Naive thymus-derived CD8-positive, alpha-beta T cell (primary cell): ENCODE measurements at places on chromosomes 7 and 10. TPM values are rescaled to one million over a fixed set of nuclear protein-coding genes. Genes with fewer than 3 reads are reported as not detected.

The MRLN gene
- not detected for total RNA-seq

The MET gene
- not detected for total RNA-seq

The STOX1 gene
- total RNA-seq = 0.47 TPM

The SDK1 gene
- 0.29 TPM for total RNA-seq

The GPR22 gene
- total RNA-seq = not detected

The INTS15 gene
- total RNA-seq = 57.4 TPM

The CYP26C1 gene
- 0.33 TPM for total RNA-seq

The UBE3C gene
- 55.8 TPM for total RNA-seq

The PIP gene
- total RNA-seq = not detected

The MMRN2 gene
- 1.2 TPM for total RNA-seq

The SFRP5 gene
- 13.6 TPM for total RNA-seq

The PCDH15 gene
- total RNA-seq = not detected

The MOSPD3 gene
- total RNA-seq = 16.4 TPM

DNA sequence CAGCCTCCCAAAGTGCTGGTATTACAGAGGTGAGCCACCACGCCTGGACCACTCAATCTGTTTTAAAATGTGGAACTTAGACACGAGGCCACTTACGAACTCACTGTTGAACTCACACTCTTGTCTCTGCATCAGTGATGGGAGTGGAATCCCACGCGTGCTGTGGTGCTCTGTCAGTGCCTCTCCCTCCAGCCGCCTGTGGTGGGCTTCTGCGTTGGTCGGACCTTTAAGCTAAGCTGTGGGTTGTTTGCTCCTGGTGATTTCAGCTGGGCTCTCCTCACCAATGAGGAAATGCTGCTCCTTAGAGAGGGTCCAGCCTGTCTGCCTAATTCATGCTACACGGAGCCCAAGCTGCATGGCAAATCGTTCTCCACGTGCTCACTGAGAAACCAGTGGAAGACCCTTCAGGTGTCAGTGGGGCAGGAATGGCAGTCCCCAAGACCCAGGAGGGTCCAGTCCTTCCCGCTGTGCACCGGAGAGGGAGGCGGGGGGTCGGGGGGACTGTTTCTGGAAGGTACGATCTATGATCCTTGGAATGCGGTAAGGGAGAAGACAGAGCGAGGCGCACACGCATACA, 17.9 kb upstream of the PRKAR1B start:
- no peak for DNase-seq

DNA sequence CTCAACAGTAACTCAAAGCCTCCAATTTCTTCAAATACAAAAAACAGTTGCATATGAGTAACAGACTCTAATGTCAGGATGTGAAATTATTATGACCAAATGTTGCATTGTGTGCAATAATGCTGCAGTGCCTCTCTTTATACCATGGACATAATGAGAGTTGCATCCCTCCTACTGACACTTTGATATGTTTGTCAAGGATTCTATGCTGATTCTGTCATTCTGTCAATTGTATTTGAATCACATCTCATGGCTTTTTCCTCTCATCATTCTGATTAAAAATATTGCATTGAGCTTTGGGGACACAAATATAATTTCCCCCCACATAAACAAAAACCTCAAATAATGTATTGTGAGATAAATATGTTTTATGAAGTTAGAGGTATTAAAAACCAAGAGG, 84.6 kb upstream of the SGCE start:
- DNase-seq = no peak

DNA sequence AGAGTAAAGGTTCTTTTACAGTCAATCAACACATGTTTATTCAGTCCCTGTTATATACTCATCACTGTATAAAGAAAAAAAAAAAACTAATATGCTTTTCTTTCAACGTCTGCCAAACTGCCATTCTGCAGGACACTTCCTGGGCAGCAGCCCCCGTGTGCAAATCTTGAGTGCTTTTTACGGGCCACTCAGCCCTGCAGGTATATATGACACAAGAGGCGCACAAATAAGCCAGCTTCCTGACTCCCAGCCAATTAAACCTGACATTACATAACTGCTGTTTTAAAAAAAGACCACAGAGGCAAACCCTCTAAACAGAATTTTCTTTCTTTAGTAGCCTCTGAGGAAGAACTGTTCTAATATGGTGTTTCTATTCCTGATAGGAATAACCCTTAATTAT, 263.0 kb upstream of the NEBL start:
- DNase-seq = no peak

- no peak for DNase-seq
Observed at GRCh38 chr7:119281181-119281846, 991.7 kb upstream of the KCND2 start.

DNA sequence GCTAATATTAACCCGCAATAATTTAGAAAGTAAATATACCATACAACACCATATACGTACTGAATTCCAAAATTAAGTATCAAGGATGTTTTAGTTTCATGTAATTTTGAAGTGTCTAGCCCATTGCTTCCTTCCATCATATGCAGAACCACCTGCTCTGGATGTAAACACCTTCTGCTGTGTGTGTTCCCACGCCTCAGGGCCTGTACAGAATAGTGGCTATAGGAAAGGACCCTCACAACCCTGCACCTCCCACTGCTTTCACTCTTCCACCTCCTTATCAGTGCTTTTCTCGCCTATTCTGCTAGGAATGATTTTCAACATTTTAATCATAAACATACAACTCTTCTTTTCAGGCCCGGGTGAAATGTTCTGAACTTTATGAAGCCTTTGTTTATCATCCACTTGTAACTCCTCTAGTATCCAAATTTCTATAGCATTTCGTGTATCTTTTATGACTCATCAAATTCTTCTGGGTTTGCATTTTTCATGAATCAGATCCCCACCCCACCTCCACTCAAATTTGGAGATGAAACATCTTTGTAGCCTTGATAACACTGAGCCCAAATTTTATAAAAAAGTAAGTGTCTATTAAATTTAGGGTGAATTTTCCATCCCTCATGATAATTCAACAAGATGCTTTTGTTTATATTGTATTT, 1106.8 kb upstream of the C7orf33 start:
- DNase-seq = no peak

GRCh38 chr10:31020209-31020608, 11.5 kb downstream of the ZNF438 start:
- no peak for DNase-seq

- no peak for DNase-seq
Observed at GRCh38 chr7:79610748-79611304, 157.4 kb upstream of the MAGI2 start.

GRCh38 chr7:130719541-130719940, 14.5 kb downstream of the KLF14 start:
- no peak for DNase-seq

DNA sequence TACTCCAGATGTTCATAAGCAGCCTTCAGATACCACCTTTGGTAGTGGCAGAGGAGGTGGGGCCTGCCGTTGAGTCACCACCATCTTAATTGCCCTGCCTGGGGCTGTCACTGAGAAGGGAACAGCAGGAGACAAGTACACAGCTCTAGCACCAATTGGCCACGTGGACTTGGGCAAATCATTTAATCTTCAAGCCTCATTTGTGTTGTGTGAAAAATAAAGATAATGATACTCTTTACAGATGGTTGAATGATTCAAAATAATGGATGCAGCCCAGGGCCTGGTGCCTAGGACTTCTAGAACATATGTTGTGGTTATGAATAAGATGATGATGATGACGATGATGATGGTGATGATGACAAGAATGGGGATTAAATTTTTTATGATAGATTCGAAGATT, 111.9 kb upstream of the ADAM12 start:
- DNase-seq = no peak

GRCh38 chr7:27104341-27105058, 2.0 kb upstream of the HOXA2 start:
- no peak for DNase-seq

GRCh38 chr7:12493407-12493806, 77.1 kb upstream of the SCIN start:
- no peak for DNase-seq

- DNase-seq = no peak
Observed at GRCh38 chr7:147406521-147407135, 1183.9 kb upstream of the C7orf33 start.

GRCh38 chr10:125024497-125025234, 82.7 kb downstream of the ZRANB1 start:
- no peak for DNase-seq

DNA sequence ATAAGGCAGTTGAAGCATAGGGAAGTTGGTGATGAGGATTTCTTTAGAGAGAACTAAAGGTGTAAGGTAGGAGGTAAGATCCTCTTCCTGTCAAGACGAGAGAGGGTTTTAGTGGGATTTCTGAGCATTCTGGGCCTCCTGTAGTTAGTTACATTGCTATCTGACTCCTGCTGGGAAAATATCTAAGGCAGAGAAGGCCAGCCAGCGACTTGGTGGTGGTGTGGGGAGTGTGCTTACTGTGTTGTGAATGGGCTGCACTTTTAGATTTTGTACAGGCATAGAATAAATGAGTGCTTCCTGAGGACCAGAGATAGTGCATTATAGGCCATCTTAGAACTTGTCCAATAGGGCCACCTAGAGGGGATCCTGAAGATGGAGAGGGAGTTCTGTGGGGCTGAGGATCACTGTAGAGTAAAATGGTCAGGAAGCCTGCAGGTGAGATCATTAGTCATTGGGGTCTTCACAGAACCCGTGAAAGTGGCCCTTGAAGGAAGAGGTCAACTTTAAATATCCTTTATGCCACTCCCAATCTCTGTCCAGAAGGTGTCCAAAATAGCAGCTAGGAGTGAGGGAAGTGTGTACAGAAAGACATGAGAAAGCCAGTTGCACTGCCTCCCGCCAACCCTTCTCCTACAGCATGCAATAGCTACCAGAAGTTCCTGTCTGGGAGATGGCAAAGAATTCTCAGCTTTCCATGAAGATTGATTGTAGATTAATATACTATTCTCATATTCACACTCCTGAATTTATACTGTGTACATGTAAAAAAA, 266.6 kb downstream of the POLR1F start:
- no peak for DNase-seq
